ENCODE measurements at places on chromosomes 2 and 18.
A peak's percentile ranks its signal among the peaks of the same experiment; 100 is the strongest.

- no peaks in the 10 kb centered on the region for H3K4me1 ChIP-seq
- no peak for DNase-seq
- H3K4me3 ChIP-seq: no peak overlapping the region
- peaks cover 72% of the 10 kb centered on the region for H3K36me3 ChIP-seq
Measured at GRCh38 chr2:25749676-25750075, 76.3 kb upstream of the DTNB start.

GRCh38 chr2:61363580-61363979 lies 107.3 kb downstream of the USP34 start:
- H3K27me3 ChIP-seq: no peaks in the 10 kb centered on the region
- H3K36me3 ChIP-seq: peaks cover 28% of the 10 kb centered on the region
- H3K27ac ChIP-seq: no peak overlapping the region
- no peak for DNase-seq
- peaks cover 17% of the 10 kb centered on the region for H3K4me1 ChIP-seq
- no peak overlapping the region for H3K4me3 ChIP-seq

DNA sequence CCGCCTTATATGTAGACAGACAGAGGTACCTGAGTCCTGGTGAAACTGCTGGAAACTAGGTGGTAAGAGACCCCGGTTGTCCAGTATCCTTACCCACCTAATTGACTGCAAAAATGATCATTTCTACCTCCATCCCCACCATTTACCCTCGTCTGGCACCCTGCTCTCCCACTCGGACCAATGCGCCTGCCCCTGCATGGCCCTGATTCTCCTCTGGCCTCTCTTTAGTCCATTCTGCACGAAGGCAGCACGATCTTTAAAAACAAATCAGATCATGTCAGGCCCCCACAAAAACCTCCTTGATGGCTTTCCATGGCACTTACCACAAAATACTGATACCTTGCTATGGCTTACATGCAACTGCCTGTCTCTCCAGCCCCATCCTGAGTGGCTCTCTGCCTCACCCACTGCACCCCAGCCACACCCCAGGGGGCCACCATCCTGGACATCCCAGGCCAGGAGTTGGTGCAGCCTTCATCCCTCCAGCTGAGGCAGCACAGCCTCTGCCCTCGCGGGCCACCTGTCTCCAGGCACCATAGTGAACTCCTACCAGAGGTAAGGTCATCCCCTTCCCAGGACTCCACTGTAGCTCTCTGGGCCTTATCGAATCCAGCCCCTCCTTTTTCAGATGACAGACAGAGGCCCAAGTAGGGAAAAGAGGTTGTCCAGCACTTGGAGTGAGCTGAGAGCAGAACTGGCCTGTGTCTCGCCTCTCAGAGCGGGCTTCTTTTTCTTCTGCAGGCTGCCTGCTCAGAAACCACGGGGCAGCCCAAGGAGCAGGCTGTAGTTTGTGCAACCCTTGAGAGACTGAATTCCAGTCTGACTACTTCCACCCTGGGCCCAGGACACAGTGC lies 12.3 kb upstream of the CIB4 start:
- H3K4me3 ChIP-seq: no peak overlapping the region
- H3K27ac ChIP-seq: no peak overlapping the region
- H3K4me1 ChIP-seq: no peaks in the 10 kb centered on the region
- DNase-seq: no peak
- H3K27me3 ChIP-seq: peaks cover 24% of the 10 kb centered on the region

- H3K27ac ChIP-seq: peak overlapping the region; percentile 80
- DNase-seq: no peak
- no peak overlapping the region for H3K4me3 ChIP-seq
- H3K27me3 ChIP-seq: no peaks in the 10 kb centered on the region
- peaks cover 100% of the 10 kb centered on the region for H3K36me3 ChIP-seq
Measured at GRCh38 chr2:74364533-74365505, 15.3 kb downstream of the DCTN1 start.

DNA sequence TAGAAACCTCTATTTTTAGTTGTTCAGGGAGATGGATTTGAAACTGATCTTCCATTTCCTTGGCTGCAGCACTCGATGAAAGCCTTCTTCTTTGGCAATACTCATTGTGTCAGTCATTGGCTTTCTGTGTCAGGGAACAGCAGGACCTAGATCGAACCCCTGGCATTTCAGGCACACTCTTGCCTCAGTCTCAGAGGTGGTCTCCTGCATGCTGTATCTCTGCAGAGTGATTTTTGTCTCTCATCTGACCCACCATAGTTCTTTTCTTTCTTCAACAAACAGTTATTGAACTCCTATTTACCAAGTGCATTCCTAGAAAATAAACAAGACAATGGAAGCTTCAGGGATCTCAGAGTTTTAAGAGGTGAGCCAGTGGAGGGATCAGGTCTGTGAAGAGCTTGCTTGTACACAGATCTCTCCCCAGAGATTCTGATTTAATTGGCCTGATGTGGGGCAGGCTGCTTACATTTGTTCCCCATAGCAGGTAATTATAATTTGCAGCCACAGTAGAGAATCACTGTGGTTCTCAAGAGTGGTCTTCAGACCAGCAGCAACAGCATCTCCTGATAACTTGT lies 473.1 kb upstream of the TCF4 start:
- no peaks in the 10 kb centered on the region for H3K27me3 ChIP-seq
- H3K4me3 ChIP-seq: no peak overlapping the region
- H3K27ac ChIP-seq: no peak overlapping the region
- H3K36me3 ChIP-seq: no peaks in the 10 kb centered on the region
- no peak for DNase-seq

GRCh38 chr2:10457846-10458598 lies 9.9 kb upstream of the ODC1 start:
- no peaks in the 10 kb centered on the region for H3K27me3 ChIP-seq
- H3K4me1 ChIP-seq: peaks cover 26% of the 10 kb centered on the region
- no peak for DNase-seq
- no peak overlapping the region for H3K4me3 ChIP-seq

DNA sequence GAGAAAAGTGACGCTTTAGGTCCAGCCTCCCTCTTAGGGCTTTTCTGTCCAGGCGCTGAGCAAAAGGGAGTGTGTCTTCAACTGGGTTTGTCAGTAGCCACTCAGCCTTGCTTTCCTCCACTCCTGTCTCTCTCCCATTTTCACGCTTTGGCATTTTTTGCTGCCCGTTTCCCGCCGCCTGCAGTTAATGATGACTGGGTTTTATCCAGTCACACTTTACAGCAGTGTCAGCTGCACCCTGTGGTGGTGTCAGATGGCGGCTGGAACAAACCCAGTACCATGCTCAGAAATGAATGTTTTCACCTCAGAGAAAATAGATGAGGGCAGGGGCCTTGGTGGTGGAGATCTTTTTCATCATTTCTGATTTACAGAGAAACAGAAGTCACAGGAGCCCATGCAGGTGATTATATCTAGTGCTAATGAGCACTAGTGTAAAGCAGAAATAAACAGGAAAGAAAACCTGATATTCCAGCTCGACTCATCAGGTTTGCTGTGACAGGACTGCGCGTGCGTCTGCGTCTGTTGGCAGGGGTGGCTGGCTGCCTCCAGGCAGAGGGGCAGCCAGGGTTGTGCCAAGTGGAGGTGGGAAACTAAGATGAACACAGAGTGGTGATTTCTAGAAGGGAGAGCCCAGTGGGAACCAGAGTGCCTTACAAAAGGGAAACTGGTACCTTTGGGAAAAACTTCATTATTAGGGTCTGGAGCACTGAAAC lies 139.9 kb downstream of the TANC1 start:
- no peaks in the 10 kb centered on the region for H3K36me3 ChIP-seq
- H3K27me3 ChIP-seq: no peaks in the 10 kb centered on the region
- DNase-seq: peak; percentile 36
- peaks cover 73% of the 10 kb centered on the region for H3K4me1 ChIP-seq
- H3K4me3 ChIP-seq: no peak overlapping the region

- H3K4me1 ChIP-seq: no peaks in the 10 kb centered on the region
- DNase-seq: no peak
- H3K27me3 ChIP-seq: no peaks in the 10 kb centered on the region
- H3K27ac ChIP-seq: no peak overlapping the region
- no peak overlapping the region for H3K4me3 ChIP-seq
- no peaks in the 10 kb centered on the region for H3K36me3 ChIP-seq
Measured at GRCh38 chr2:180376066-180376465, 369.0 kb upstream of the CWC22 start.

DNA sequence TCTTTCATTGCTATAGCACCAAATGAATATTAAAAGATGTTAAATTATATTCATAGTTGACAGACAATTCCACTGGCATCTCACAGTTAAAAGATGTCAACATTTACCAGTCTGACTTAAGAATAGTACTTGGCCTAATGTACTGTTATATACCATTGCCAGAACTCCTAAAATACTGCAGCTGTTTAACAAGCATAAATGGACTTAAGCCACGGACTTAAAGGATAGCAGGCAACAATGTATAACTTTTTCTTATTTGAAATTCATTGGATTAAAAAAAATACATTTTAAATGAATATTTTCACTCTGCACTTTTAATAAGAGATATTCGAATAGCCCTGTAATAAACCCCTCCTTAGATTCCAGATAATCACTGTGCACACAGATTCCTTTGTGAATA lies 3.8 kb downstream of the TCF4 start:
- peak overlapping the region; percentile 90 for H3K27ac ChIP-seq
- H3K4me3 ChIP-seq: peak overlapping the region; percentile 80
- no peak for DNase-seq
- H3K36me3 ChIP-seq: no peaks in the 10 kb centered on the region

- no peak overlapping the region for H3K4me3 ChIP-seq
- H3K27ac ChIP-seq: no peak overlapping the region
- no peaks in the 10 kb centered on the region for H3K27me3 ChIP-seq
- peaks cover 11% of the 10 kb centered on the region for H3K4me1 ChIP-seq
Measured at GRCh38 chr18:13646633-13647032, 79.7 kb downstream of the FAM210A start.

DNA sequence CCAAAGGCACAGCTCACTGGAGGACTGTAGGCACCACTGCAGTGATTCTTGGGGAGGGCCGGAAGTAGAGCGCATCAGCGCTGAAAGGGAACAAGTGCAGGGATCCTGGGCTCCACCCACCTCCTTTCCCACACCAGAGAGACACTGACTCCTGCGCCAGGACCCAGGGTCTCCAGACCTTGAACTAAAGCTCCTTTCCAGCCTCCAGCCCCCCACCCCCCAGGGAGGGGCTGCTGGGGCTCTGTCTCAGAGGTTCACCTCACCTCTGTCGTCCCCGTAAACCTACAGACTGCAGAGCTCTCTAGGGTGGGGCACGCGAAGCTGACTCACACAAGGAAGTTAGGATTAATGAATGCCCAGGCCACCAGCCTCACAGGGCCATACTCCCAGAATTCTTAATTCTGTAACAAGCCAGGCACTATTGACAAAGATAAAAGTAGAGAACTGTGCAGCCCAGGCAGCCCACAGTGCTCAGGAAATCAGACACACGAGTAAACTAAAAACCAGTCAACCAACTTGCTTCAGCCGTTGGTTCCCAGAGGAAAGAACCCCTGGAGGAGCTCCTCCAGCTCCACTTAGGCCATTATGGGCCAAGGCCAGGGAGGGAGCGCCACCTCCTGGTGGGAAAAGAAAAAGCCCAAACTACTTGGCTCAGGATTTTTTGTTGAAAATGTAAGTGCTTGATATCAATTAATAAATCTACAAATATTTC lies 45.1 kb upstream of the ACAA2 start:
- no peak overlapping the region for H3K27ac ChIP-seq
- H3K4me1 ChIP-seq: peaks cover 3% of the 10 kb centered on the region
- H3K36me3 ChIP-seq: no peaks in the 10 kb centered on the region
- H3K4me3 ChIP-seq: no peak overlapping the region
- H3K27me3 ChIP-seq: peaks cover 9% of the 10 kb centered on the region

DNA sequence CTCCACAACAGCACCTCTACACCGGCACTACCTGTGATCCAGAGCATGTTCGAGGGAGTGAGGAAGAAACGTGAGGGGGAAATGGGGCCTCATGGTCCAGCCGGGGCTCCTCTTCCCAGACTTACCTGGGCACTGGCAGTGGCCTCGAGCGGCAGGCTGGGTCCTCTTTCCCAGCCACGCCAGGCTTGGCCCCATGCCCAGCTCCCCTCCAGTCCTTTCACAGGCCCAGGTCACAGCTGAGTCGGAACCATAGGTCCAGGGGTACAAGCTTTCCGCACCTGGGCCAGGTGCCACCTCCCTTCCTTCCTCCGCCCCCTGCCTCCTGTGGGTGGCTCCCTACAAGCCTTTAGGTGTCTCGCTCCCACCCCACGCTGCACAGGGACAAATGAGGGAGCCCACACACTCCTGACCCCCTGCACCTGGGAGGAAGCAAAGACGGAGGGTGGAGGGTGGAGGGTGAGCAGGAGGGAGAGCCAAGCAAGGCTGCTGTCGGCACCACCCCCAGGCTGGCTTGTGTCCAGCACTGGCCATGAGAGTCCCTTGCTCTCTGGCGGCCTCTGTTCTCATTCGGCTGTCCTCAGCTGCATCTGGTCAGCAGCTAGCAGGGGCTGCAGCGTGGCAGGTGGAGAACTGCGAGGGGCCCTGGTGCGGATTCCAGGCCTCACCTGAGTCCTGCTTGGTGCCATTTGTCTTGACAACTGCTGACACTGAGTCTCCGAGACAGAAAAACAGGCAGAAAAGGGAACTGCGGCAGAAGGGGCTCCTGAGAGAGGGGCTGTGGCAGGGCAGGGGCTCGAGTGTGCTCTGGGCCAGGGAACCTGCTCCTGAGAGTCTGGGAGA lies 26.8 kb downstream of the ADRA2B start:
- peak overlapping the region; percentile 68 for H3K27ac ChIP-seq
- no peaks in the 10 kb centered on the region for H3K36me3 ChIP-seq
- no peak overlapping the region for H3K4me3 ChIP-seq
- peak; percentile 66 for DNase-seq
- no peaks in the 10 kb centered on the region for H3K27me3 ChIP-seq

GRCh38 chr2:195477248-195477995 lies 179.6 kb upstream of the SLC39A10 start:
- H3K27me3 ChIP-seq: peaks cover 16% of the 10 kb centered on the region
- H3K27ac ChIP-seq: no peak overlapping the region
- H3K4me3 ChIP-seq: no peak overlapping the region

DNA sequence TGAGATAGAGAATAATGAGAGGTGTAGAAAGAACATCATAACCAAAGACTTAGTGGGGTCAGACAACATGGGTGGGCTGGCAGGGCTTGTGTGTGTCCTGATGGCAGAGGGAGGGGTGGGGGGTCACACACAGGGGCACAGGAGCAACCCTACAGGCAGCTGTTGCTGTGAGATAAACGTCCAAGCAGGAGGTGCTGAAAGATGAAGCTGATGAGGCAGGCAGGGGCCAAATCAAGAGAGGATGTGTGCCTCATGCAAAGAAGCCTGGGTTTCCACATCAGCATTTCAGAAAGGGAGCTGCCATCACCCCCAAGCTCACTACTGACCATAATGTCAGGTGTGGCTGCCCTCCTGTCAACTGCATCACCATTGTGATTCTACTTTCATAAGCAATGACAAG lies 16.0 kb upstream of the SKA1 start:
- no peak overlapping the region for H3K4me3 ChIP-seq
- no peak overlapping the region for H3K27ac ChIP-seq
- no peak for DNase-seq
- peaks cover 22% of the 10 kb centered on the region for H3K27me3 ChIP-seq
- H3K36me3 ChIP-seq: no peaks in the 10 kb centered on the region
- H3K4me1 ChIP-seq: peaks cover 8% of the 10 kb centered on the region

DNA sequence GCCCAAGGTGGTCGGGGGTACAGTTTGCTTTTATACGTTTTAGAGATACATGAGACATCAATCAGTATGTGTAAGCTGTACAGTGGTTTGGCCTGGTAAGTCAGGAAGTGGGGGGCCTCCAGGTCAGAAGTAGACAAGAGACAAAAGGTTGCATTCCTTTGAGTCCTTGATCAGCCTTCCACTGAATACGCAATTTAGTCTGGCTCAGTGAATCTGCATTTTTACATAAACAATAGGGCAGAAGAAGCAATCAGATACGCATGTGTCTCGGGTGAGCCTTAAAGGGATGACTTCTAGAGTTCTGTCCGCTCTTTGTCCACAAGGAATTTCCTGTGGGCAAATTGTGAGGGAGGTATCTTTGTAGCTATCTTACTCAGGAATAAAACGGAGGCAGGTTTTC lies 87.2 kb downstream of the SOWAHC start:
- no peaks in the 10 kb centered on the region for H3K36me3 ChIP-seq
- H3K4me1 ChIP-seq: peaks cover 26% of the 10 kb centered on the region
- H3K27me3 ChIP-seq: no peaks in the 10 kb centered on the region
- H3K27ac ChIP-seq: no peak overlapping the region
- DNase-seq: no peak
